ENCODE measurements at places on chromosomes 1 and 21.

DNA sequence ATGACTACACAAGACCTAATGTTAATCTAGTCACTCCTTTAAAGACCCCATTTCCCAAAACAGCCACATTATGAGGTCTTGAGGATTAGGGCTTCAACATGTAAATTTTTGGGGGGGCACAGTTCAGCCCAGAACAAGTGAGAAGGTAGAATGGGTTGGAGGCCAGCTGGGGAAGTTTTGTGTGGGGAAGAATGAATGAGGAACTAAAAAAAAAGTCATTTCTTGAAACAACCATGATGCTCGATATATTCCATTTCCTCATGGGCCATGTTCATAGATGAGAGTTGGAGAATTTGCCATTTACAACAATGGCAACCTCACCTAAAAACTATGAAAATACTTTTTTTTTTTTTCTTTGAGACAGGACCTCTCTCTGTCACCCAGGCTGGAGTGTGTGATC lies 14.5 kb downstream of the NLRP3 start:
- no peak for DNase-seq

- no peak for DNase-seq
These were observed 1.4 kb downstream of the TRAPPC10 start for GRCh38 chr21:44013380-44014088.

- DNase-seq = peak; percentile 16
These were observed 7.8 kb upstream of the CALML6 start for GRCh38 chr1:1907098-1907736.

DNA sequence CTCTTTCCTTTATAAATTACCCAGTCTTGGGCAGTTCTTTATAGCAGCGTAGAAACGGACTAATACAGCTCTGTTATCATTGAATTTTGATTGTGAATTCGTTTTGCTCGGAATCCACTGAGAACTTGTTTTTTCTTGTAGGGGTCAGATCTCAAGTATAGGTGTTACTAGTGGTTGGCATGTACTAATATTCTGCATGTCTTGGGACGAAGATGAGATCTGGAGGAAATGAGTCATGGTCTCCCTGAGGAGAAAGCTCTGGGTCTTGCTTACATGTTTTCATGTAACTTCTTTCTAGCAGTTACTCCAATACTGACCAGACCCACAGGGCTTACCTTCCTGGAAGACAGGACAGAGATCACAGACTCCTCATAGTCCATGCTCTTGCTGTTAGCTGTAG lies 30.3 kb downstream of the ZSCAN20 start:
- no peak for DNase-seq

- DNase-seq = peak; percentile 48
These were observed 679 bp downstream of the ABL2 start for GRCh38 chr1:179228783-179229213.

DNA sequence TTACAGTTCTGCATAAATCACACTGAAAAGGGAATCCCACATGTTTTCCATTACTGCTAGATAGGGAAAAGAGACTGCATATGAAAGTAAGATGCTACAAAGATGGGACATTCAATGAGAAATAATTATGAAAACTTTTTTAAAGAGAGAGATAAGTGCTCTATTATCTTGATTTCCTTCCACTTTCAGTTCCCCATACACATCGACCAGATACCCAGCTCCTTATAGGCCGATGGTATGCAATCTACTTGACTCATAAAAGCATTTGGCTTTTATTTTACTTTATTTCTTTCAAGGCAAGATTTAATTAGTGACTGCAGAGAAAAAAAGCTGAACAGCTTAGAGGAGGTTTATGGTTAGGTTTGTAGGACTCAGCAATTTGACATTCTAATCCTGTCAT lies 13.1 kb downstream of the BRINP2 start:
- DNase-seq = no peak

DNA sequence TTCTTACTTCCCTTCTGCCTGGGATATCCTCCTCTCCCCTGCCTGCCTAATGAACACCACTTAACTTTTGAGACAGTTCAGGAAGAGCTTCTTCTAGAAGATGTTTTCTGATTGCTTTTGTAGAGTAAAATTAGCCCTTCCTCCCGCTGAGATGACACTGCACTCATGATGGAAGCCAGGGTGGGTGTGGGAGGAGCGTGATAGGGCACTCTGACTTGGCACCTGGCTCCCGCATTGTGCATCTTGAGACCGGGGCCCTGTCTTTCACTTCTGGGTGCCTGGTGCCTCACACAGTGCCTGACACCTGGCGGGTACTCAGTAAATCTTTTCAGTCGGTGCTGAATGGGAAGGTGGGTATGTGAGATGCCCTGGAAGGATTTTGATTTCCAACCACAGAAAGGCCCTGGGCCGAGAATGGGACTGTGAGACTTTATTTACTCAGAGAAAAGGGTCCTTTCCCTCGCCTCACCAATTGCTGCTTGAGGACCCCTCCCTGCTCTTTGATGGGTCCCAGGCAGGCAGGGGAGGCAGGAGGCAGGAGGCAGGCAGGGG lies 6.8 kb downstream of the THEM5 start:
- no peak for DNase-seq

DNA sequence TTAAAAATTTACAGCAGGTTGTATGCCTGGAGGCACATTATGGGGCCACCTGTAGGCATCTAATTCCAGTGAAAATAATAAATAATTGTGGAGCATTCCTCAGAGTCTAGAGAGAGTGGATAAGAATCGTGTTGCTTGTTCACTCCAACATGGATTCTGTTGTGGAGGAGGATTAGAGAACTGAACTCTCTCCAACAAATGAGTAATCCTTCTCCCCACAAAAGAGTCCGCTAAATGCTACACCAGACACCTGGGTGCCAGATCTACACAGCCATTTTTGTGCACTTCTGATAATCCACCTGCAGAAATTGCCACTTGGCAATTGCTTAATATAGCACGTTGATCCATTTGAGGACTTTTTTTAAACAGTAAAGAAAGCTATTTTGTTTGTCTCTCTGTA lies 113.7 kb upstream of the DPYD start:
- no peak for DNase-seq

DNA sequence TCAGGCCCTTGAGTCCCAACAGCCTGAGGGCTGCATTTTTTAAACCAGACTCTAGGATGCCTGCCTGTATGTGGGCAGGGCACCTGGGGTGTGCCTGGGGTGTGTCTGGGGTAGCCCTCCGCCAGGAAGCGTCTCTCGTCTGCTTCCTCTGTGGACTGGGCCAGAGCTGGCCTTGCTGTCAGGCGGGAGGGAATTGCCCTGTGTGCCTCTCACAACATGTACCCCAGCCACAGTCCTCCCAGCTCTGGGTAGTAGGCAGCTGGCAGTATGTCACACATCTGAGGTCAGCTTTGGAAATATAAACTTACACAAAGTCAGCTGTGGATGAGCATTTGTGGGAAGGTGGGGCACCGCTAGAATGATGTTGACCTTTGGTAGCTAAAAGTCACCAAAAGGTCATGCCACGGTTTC lies 13.0 kb downstream of the TRAF5 start:
- DNase-seq = no peak

DNA sequence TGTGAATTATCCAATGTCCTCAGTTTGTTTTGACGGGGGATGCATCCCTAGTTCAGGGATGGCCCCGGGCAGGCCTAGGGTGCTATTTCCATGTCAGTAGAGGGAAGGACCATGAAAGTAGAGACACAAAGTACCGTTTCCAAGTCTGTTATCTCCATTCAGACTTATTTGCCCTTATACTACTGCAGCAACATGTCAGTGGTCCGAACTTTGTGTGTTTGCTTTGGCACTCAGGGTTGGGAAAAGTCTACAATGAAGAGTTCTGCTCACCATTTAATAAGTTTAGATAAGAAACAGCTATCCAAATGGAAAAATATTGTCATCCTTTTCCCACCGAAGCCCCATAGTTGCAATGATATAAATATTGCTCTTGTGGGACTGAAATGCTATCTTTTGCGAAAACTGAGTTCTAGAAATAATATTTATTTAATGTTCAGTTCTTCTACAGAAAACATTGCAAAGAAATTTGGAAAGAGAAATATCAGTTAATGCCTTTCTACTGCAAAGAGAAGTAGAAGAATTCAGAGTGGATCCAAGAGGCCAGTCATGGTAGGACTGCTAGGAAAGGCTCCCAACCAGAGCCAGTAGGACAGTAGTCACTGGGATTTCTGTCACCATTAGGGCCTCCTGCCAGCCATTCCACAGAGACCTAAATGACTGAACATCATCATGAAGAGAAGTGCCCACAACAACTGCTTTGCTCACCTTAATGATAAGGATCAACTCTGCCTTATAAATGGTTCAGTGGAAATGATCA lies 11.5 kb upstream of the AGT start:
- DNase-seq = no peak

DNA sequence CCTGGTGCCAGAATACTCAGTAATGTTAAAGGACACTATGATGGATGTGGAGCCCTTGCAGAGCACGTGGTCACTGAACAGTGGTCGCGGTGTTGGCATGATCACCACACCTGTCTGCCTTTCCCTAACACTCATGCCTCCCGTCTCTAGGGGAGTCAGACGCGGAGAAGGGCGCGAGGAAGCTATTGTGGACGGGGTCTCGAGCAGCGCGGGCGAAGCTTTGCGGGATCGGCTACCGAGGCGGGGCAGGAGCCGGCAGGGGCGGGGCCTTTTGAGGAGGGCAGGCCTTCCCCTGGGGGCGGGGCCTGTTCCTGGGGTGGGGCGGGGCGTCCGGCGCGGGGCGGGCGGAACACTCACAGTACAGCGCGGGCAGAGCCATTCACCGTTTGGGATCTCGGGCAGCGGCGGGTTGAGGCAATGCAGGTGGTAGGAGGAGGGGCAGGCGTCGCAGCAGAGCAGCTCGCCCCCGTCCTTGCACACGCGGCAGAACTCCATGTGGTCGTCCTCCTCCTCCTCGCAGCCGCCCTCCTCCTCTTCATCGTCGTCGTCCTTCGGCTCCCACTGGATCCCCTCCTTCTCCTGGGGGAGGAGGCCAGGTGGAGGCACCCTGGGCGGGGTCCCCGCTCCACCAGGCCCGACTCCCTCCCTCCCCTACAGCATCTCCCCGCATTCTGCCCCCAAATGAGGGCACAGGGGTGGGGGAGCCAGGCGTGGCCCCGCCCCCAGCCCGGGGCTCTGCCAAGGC lies 31.5 kb downstream of the CHD5 start:
- DNase-seq = peak; percentile 81

DNA sequence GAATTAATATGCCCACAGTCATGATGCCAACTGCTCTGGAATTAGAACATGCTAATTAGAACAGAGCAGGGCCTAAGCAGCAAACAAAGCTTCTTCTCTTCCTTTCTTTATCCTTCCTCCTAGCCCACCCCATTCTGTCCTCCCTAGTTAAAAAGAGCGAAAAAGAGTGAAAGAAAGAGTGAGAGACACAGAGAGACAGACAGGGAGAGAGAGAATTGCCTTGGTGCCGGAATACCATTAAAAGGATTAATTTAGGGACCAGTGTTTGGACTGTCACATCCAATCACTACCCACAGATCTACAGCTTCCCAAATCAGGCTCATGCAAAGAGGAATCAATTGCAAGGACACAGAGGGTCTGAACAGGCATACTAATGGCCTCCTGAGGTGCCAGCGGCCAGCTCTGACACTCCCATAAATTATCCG lies 7.0 kb downstream of the ERI3 start:
- no peak for DNase-seq

GRCh38 chr1:78075621-78076020 lies 29.9 kb downstream of the GIPC2 start:
- DNase-seq = no peak

GRCh38 chr21:45525153-45525909 lies 16.9 kb downstream of the SLC19A1 start:
- no peak for DNase-seq

- DNase-seq = peak; percentile 28
These were observed 337.0 kb upstream of the PLXNA2 start for GRCh38 chr1:208581209-208581608.

DNA sequence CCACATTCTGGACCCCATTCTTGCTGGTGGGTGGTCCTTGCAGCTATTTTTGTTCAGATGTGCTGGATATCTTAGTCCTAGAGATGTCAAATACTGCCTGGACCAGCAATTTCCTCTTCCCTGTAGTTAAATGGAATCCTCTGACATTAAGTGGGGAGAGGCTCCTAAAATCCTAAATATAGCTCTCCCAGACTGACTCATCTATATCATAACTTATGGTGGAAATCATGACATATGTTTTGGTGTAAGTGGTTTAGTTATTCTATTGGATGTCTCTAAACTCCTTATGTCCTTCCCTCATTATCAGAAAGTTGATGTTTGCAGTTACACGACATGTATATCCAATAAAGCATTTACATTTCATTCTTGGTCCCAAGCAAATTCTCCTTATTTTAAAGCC lies 73.1 kb downstream of the KCNJ6 start:
- DNase-seq = no peak

DNA sequence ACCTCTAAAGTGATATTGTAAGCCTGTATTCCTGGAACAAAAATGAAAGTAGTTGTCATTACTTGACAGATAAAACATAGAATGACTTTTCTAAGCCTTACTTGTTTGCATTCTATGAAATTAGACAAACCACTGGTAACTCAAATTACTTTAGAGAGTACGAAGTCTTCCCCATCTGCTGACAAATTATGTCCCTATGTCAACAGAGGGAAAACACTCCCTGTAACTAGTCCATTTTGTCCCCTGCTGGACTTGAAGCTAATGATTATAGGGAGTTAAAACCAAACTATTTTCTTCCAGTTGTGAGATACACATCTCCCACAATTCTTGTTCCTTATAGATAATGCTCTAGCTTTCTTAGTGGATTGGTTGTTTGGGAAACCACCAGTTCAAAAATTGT lies 39.6 kb downstream of the GREM2 start:
- peak; percentile 18 for DNase-seq

DNA sequence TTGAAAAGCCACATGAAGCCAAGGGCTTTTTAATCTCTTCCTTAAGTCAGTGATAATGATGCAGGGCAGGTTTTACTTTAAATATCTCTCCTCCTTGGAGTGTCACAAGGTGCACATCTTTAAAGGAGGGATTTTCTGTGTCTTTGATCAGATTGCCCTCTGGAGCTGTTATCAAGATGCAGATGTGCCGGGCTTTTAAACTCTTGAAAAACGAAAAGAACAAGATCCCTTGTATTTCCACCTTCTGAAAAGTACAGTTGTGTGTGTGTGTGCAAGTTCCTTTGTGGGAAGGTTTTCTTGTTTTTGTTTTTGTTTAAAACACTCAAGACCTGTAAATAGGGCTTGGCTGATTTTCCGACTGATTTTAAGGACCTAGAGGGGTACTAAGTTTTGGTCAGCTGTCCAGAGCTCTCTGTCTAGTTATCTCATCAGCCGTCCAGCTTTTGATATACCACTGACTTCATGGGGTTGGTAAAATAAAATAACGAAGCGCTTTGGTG lies 1.6 kb downstream of the MARK1 start:
- DNase-seq = no peak

GRCh38 chr1:93419344-93419743 lies 28.6 kb upstream of the FNBP1L start:
- no peak for DNase-seq

GRCh38 chr1:25003000-25003399 lies 72.9 kb upstream of the RUNX3 start:
- no peak for DNase-seq

- peak; percentile 11 for DNase-seq
These were observed 12.8 kb downstream of the SH2D1B start for GRCh38 chr1:162398999-162399580.

Data from NCI-H146 (cell line).